T-helper 1 cell (primary cell): ENCODE measurements at places on chromosomes 2 and 18.

DNA sequence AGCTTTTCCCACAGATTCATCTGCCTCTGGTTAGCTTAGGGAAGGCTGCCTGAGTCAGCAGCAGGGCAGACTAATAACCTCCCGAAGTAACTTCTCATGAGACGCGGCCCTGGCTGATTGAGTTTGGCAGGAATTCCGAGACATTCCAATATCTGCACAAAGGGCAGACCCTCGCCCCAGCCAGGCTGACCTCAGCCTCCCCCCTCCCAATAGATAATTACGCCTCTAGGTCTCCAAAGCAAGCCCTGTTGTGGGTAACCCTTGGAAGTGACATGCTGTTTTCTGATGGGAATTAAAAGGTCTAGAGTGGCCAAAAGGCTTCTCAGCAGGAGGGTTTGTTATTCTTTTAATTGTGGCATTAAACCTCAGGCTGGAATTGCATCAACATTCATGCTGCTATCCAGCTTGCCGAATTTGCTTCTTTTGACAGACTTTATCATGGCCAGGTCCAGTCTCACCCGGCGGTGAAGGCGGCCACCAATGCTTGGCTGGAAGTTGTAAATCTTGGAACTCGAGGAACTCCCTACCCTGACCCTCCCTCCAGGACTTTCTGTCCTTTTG, 98.0 kb upstream of the SLC14A2 start:
- DNase-seq, result no peak

- no peak for DNase-seq
These were observed 166.9 kb upstream of the KLF7 start for GRCh38 chr2:207332480-207333212.

DNA sequence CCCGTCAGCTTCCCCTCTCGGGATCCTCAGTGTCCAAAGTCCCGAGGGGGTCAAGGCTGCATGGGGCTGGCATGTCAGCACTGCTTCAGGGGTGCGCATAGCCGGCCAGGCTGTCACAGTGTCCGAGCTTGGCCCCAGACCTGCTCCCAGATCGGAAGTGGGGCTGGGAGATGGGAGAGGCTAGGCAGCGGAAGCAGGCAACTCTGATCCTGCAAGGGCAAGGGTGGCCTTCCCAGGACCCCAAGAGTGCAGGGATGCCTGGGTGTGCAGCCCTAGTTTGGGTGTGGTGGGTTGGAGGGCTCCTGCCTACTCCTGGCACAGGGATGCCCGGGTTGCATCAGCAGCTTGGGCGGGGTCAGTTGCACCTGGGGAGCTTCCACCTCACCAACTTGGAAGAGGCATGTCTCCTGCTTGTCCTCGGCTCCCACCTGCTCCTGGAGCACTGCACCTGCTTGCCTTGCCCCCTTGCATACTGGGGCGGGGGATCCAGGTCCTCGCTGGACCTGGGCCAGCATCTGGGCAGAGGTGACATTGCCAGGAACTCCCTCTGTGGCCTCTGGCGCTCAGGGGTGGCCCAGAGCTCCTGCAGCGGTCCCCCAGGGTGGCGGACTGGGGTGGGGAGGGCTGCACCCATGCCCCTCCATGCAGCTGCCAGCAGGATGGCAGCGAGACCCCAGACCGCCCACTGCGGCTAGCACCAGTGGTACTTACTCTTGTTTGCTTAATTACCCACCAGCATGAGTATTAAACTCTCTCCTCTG, 41.3 kb downstream of the CBLN2 start:
- no peak for DNase-seq

GRCh38 chr2:188085421-188085820, 206.3 kb upstream of the GULP1 start:
- DNase-seq, result no peak

DNA sequence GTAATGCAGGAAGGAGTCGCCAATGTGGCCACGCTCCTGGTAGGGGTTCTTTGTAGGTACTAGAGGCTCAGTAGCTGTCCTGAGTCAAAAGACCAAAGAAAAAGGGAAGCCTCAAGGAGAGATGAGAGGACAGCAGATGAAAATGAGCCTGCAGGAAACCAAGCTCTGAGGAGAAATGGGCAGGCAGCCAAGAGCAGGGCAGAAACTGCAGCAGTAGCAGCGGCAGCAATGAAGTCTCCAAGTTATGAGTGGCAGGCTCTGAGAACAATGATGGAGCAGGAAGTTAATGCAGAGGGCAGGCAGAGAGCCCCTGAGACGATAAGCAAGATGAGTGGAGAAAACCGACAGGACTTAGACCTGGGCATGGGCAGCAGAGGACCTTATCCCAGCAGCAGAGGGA, 48.2 kb upstream of the TMEM200C start:
- DNase-seq, result no peak

- no peak for DNase-seq
These were observed 135.6 kb upstream of the LGALSL start for GRCh38 chr2:64318476-64318748.

- DNase-seq, result no peak
These were observed 2.3 kb upstream of the PLEK start for GRCh38 chr2:68362749-68363148.

GRCh38 chr2:211957799-211958198, 580.8 kb downstream of the ERBB4 start:
- DNase-seq, result no peak

DNA sequence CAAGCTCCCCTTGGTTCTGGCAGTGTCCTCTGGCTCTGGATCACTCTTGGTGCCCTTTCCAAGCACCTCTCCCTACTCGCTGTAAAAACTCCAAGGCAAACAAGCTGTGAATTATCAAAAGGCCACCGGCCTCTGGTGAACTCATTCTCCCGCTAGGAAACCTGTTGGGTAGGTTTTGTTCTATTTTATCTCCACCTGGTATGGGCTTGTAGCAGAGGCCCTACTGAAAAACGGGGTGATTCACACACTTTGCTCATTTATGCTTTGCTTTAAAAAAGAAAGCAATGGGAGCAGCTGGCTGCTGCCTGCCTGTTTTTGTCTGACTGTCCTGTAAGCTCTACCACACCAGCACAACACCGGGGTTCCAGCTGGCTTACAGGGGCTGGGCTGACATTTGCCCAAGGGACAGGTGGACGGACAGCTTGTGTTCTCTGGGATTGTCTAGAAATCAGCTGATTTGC, 56.8 kb downstream of the SH3BP4 start:
- DNase-seq, result no peak

GRCh38 chr2:127740665-127741288, 39.5 kb downstream of the SFT2D3 start:
- no peak for DNase-seq

GRCh38 chr18:60873708-60874107, 459.5 kb upstream of the CDH20 start:
- DNase-seq, result no peak

GRCh38 chr2:121286506-121286905, 1.5 kb upstream of the TFCP2L1 start:
- no peak for DNase-seq

GRCh38 chr2:25979001-25979400, 3.3 kb downstream of the KIF3C start:
- no peak for DNase-seq

- DNase-seq, result no peak
These were observed 1.1 kb upstream of the RNU4ATAC start for GRCh38 chr2:121529439-121530211.

DNA sequence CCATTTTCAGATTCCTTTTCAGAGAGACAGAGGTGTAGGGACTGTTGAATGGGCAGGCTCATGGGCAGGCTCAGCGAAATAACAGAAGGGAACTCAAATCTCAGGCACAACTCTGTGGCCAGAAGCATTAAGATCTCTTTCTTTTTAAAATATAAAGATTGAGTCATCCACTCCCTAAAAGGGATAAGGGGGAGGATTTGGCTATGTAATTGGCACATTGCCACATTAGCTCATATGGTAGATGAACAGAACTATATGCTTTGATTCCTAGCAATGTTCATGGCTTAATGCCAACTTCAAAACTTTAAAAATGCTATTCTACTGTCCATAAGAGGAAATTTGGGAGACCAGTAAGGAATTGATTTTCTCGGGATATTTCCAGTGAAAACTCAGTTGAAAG, 53.8 kb upstream of the SLC5A7 start:
- DNase-seq, result no peak

- DNase-seq, result no peak
These were observed 88.6 kb downstream of the SLC5A7 start for GRCh38 chr2:108074946-108075345.

DNA sequence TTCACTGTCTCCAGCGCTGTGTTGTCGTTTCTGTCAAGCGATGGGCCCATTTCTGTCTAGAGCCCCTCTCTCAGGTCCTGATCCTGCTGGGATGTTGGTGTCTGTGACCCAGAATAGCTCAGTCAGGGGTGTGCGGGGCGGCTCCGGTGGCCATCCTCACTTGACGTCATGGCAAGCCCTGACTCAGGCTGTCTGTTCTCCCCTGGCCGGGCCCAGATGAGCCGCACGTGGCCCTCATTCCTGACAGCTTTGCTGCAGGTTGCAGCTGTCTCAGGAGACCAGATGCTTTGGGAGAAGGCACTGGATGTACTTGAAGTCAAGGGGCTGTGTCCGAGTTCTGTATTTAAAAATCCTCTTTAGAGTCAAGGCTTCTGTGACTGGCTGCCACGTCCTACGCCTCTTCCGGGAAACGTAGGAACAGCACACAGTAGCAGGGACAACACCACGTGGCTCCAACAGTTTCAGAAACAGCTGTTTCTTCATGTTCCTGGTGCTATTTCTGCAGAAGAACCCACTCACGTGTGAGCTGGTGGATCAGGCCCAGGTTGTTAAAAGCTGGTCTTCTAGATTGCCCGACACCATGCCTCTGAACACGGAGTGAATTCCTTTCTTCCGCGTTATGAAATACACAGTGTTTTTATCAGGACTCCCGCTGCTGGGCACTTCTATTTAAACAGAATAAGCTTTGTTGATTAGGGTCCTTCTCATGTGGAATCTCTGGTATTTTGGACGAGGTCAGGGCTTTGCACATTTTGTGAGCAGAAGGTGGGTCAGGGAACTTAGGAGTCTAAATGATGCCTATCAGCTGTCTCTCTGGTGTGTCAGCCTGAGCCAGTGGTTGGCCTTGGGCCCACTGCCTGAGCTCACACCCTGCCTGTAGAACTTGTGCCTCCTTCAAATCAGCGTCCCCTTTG, 28.3 kb upstream of the NTSR2 start:
- no peak for DNase-seq

DNA sequence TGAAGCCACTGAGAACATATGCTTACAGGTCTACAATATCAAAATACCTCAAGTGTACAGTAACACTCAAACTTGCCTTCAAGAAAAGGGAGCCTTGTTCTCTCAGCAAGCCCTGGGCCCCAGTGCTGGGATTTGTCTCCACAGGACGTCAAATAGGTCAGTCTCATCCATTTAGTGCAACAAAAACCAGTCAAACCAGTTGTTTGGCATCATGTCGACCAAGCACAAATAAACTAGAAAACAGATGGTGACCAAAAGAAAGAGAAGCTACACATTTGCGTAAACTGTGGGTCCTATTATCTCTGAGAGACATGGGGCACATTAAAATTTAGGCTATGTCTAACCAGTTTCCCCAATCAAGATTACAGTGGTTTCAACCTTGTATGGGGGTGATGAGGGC, 182.6 kb upstream of the PKDCC start:
- DNase-seq, result no peak

DNA sequence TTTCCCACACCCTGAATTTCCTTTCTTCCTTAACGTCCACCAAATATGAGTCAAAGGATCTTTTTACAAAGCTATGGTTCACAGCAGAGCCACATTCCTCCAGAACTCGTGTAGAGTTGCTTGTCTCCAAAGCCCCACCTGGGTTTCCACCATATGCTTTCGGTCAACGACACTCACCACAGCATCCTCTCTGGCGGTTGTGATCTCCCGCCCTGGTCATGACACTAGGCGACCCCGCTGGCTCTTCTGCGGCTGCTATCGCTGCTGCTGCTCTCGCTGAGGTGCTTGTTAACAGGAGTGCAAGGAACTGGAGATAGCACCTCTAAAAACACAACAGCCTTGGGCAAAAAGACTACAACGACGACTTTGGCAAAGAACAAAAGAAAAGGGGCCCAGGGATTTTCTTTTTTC, 340 bp downstream of the SLC40A1 start:
- DNase-seq, result no peak

DNA sequence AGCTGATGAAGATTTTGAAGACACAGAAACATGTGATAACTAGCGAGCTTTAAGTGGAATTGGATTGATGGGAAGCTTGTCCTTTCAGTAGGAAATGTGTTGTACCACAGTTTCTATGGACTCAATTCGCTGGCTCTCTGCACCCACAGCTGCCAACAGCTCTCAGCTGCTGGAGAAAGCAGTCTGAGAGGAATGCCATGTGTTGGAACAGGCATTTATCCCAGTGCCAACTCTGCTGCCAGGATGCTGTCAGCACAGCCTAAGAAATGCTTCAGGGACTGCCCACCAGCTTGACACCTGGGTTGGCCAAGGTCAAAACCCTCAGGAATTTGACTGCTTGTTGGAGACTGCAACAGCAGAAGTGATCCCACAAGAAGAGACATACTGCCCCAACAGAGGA, 193.0 kb upstream of the THSD7B start:
- no peak for DNase-seq

DNA sequence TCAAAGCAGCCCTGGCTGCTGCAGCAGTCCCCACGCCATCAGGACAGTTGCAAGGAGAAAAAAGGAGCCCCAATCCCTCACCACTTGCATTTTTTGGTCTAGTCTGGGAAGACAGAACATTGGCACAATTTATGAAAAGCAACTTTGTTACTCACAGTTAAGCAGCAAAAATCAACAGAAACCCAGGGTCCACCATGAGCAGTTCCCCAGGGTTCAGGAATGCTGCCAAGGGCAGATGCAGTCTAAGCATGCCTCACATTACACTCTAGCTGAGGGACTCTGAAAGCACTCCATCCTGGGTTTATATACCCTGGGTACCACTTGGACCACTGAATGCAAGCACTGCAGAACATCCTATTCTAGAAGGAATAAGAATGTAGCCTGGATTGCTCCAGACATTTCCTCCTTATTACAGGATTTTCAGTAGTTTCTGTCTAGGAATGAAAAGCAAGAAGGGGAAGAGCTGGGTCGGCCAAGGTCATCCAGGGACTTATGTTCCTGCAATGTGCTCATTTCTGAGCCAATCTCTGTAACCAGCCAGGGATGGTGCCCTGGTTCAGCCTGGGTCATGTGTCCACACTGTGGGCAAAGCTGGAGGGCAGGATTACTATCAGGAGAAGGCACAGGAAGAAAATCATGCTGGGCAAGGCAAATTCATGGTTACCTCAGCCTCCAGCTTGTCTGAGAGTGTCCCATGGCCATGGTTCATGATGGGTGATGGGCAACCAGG, 19.5 kb upstream of the TMEM163 start:
- no peak for DNase-seq

- no peak for DNase-seq
These were observed 106.1 kb downstream of the MYO1B start for GRCh38 chr2:191351298-191351697.

DNA sequence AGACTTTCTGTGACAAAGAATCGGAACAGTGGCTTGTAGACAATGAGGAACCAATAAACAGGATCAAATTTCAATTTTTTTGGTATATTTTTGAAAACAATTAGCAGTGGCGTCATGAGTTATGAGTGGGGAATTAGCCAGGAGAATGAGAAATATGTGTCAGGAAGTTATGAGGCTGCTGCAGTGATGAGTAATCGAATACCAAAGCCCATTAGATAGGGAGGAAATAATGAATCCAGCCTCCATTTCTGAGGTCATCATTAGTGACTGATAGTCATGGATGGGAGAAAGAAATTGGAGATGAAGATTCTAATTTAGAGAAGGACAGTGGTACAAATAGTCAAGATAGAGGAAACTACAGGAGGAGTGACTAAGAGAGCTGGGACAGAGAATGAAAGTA, 673.1 kb upstream of the VRK2 start:
- DNase-seq, result no peak

GRCh38 chr2:74372674-74373073, 7.4 kb downstream of the DCTN1 start:
- DNase-seq, result no peak
